CD4-positive, alpha-beta T cell treated with Interleukin-21 for 1 hour (primary cell): ENCODE measurements at places on chromosomes 12 and 14.

DNA sequence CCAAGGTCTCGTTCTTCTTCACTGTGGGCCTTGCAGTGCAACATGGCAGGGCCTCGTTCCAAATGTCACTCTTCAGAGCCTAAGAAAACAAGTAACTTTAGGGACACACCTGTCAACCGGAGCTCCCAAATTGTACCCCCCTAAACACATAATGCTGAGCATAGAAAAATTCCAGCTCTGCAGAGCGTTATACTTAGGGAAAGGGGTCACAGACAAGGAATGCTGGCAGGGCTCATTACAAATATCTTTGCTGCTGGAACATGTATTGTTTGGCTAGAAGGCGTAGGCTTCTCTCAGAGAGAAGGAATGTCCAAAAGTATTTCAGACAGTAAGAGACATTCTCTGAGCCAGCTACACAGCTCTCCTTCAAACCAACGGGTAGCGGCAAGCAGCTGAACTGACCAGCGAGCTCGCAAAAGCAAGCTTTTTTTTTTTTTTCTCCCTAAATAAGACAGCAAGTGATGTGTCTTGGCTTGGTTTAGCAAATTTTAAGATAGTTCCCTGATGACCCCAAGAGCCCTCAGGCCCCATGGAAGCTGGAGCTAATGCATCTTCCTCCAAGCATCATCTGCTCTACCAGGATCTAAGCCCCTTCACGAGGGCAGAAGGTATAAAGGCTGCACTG lies 24.5 kb downstream of the SSH1 start:
- no peak for DNase-seq

DNA sequence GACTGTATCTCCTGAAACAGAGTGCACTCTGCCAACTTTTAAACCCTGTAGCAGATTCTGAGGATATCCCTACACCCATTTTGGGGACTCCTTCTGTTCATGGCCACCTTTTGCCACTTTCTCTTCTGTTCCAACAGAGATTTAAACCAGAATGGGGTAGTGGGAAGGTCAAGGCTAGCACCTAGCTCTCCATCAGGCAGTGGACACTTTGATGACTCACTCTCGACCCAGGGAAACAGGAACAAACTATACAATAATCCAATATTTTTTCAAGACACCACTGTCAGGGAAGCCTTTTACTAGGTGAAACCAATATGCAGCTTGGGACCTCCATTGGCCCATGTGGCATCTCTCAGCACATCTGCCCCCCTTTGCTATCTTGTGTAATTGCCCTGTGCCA lies 103.6 kb downstream of the DAAM1 start:
- DNase-seq, result no peak

DNA sequence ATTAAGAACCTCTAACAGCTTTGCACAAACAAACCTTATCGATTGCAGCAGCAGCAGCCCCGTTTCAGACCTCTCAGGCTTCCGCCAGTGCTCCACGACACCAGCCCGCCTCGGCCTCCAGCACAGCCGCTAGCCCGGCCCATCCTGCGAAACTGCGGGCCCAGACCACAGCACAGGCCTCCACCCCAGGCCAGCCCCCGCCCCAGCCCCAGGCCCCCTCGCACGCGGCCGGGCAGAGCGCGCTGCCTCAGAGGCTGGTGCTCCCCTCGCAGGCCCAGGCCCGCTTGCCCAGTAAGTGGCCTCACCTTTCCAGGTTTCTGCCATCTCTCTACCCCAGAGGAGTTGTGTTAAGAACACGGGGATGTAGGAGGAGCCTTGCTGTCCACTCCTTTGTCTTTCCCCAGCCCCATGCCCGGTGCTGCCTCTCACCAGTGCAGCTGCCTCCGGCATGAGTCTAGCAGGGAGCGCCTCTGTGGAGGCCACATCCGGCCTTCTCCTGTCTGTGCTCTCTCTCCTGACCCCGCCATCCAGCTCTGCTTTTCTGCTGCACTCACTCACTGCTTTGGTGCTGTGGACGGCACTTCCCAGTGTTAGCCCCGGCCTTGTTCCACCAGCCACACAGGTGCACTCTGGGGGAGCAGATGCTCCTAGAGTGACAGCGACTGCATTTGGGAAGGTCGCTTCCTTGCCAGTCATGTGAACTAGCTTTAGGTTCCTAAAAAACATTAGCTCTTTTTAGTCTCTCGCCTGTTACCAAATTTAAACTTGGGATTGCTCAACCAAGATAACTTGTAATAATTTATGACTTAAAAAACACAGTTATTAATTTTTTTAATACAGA lies 71.5 kb downstream of the EP400 start:
- DNase-seq, result no peak

- DNase-seq, result no peak
These were observed 54.9 kb downstream of the TRMT5 start for GRCh38 chr14:60926002-60926401.

- no peak for DNase-seq
These were observed 542.4 kb downstream of the DIO2 start for GRCh38 chr14:79668951-79669350.

DNA sequence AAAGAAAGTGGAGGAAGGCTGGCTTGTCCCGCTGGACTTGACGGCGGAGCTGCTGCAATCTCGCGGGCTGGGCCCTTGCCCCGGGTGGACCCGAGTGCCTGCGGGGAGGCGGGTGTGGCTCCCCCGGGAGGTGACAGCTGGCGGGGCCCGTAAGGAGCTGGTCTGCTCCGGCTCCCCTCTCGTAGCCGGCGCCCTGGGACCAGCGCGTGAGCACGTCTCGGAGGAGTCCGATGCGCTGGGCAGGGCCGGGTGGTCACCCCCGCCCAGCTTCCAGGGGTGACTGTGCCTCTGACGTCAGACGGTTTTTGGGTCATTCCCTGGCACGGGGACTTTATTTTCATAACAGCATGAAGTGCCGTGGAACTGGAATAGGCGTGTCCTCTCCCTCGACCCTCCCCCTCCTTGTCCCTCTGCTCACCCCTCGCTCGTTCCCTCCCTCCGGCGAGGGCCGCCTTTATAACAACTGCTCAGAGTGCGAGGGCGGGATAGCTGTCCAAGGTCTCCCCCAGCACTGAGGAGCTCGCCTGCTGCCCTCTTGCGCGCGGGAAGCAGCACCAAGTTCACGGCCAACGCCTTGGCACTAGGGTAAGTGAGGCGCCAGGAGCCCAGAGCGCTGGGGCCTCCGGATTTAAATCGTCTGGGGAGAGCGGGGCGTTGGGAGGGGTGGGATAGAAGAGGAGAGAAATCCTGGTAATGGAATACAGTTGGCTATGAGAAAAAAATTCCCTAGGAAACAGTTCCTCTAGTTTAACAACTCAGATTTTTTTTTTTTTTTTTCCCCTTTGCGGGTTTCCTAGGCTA lies at the start of gene GPRC5A:
GPRC5A (plus strand) TSS at position 483 of the 801 bp plus-strand sequence. CDS start 16,688 bp downstream, outside the sequence.
- peak; percentile 19 for DNase-seq

DNA sequence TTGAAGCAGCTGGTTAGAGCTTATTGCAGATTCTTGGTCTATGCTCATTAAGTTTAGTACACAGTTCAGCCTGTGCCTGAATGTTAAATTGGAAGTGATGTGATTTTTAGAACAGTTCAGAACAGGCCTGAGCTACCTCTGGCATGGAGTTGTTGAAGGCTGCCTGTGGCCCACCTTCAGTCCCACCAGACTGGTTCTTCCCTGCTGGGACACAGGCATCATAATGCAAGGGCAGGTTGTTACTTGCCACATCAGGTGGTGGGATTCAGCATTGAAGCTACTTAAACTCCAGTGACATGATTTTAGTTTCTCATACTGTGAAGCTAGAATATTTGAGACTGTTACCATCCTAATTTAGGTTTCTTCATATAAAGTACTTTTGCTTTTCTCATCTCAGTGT lies 49.4 kb downstream of the PROX2 start:
- no peak for DNase-seq

DNA sequence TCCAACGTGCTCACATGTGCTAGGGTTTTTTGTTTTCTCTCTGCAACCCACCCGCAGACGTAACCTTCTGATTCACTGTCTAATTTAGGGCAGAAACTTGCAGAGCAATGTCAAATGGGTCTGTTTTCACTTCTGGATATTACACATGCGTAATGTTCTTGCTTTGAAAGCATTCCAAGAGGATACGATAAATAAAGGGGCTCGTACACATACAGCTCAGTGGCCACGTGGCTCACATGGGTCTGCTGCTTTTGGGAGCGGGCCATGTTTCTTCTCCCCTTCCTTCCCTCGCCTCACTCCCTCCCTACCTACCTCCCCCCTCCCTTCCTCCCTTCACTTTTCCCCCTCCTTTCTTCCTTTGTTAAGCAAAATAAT lies 23.4 kb downstream of the CACNA1C start:
- no peak for DNase-seq

DNA sequence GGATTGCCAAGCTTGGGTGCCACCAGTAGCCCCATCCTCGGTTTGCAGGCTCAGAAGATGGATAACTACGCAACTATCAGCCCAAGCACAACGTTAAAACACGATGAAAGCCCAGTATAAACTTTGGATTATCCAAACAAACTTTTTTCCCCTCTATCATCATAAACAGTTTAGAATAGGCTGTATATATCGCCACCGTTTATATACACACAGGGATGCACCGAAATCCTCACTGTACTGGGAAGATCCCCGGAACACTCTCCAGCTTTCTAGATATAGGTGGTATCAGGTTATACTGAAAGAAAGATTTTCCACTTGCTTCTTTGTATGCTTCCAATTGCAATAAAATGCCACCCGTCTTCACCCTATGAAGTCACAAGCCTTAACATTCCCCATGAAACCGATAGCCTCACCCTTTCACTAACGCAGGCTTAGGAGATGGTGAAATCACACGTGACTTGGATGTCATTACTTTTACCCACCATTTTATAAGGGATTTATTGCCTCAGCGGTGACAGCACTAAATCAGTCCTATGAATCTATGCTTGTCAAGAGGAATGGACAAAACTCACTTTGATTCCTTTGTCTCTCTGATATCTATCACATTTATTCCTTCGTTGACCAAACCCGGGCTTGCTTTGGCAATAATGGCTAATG lies 207.6 kb upstream of the FOXN3 start:
- no peak for DNase-seq

GRCh38 chr12:96263449-96263902 lies 69.3 kb downstream of the ELK3 start:
- no peak for DNase-seq

DNA sequence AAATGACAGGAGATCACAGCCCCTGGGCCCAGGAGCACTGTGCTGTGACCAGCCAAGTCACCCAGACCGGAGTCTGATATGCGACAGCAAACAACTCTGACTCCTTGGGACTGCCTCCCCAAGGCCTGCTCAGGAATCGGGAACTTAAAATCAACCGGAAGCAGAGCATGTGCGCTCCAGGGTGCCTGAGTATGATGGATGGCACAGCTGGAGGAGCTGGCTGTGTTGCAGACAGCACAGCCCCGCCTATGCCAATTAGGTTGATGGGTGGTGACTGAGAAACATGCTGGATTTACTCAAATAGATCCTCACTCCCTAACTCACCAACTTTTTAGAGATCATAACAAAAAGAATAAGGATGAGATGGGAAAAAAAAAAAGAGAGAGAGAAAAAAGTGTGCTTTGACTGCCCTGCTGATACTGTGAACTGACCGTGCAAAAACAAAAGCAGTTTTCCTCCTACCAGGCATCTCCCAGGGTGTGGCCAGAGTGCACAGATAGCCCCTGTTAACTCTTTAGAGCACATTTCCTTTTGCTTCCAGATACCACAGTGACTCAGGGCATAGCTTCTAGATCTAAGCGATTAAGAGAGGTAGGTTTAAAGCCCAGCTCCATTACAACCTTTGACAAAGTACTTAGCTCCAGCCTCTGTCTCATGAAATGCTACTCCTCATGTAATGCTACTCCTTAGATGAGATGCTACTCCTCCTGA lies 27.4 kb upstream of the STON2 start:
- no peak for DNase-seq

- no peak for DNase-seq
These were observed 585.2 kb downstream of the C12orf50 start for GRCh38 chr12:87444039-87444438.

- DNase-seq, result peak; percentile 64
These were observed 18.0 kb downstream of the MFAP5 start for GRCh38 chr12:8644345-8645248.

DNA sequence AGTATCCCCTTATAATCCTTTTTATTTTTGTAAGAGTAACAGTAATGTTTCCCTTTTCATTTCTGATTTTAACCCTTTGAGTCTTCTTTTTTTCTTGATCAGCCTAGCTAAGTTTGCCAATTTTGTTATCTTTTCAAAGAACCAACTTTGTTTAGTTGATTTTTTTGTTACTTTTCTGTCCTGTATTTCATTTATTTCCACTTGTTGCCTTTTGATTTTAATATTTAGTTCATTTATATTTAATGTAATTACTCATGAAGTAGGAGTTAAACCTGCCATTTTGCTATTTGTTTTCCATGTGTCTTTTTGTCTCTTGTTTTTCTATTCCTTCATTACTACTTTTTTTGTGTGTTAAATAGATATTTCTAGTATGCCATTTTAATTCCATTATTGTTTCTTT lies 146.4 kb downstream of the ANO6 start:
- DNase-seq, result no peak

DNA sequence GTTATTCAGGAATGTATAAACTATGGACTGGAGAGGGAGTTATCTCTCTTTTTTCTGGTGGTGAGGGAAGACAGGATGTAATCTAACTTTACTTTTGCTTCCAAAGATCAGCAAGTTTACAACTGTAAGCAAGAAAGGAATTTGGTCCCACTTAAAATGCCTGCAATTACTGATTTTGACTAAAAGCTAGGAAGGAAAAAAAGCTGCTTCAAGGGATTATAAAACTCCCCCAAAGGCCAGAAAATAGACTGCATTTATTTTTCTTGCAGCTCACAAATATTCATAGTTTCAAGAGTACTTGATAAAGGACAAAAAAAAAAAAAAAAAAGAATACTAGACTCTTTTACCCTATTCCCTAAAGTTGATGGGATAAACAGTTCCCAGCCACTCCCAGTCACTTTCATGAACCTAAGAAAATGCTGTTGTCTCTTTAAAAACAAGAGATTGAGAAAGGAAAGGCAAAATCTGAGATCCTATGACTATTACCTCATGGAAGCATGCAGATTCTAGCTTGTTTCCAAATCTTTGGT lies 128.7 kb upstream of the BMP4 start:
- DNase-seq, result no peak

DNA sequence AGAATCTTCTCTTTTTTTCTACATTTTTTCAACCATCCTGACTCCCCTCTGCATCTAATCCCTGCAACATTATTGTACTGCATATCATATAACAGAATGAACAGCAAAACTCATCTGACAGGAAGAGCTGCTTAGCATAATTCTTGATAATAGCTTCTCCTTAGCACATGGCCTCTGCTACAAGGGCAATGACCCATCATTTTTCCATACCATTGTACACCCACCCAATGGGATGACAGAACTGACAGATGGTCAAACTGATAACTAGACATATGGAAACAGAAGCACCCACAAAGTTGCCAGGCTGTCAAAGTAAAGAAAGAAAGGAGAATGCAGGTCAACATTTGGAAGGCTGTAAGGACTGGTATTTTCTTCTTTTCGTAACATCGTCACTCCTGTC lies 390.4 kb upstream of the USP15 start:
- DNase-seq, result no peak
